ENCODE measurements at places on chromosomes 11 and 22.

DNA sequence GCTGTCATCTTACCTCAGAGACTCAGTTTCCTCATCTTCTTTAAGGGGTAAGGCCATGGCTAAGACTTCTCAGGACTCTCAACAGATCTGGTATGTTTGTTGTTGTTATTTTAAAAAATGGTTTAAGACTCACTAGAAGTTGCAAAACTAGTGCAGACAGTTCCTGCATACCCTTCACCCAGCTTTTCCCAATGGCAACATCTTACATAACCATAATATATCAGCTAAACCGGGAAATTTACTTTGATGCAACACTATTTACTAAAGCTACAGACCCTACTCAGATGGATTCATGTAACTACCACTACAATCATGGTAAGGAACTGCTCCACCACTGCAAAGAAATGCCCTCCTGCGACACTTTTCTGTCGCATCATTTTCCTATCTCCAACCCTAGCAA is 20.4 kb downstream of the LGR4 start:
- DNase-seq = no peak

- DNase-seq = peak; percentile 83
These were observed 829 bp upstream of the ZBED5 start for GRCh38 chr11:10858439-10859325.

DNA sequence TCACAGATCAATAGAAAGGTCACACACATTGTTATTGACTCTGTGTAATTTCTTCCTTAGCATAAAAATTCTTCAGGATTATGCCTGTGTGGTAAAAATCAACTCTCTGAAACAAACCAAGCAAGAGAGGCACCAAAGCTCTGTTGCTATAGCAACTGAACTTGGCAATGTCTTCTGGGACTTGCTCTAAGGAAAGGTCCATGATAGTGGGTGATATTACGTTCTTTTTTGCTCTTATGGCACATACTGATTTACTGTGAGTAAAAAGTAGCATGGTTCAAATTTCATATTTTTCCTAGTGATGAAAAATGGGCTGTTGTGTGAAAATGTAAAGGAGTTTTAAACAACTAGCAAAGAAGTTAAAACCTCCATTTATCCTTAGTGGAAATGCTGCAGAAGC is 66.4 kb downstream of the SVIP start:
- DNase-seq = no peak

GRCh38 chr11:112073941-112074811 is at the start of the genes NKAPD1 and PIH1D2:
Gene NKAPD1 (plus strand): TSS chr11:112074299. CDS start chr11:112075575, 1,276 bp downstream.
Gene PIH1D2 (minus strand): TSS chr11:112074017. CDS start chr11:112073174, 843 bp downstream.
- DNase-seq = peak; percentile 89

GRCh38 chr11:86513746-86514373 is 139.2 kb downstream of the CCDC81 start:
- DNase-seq = no peak

- no peak for DNase-seq
These were observed 105.1 kb downstream of the FBXO7 start for GRCh38 chr22:32579529-32580220.

Measured in skin of body (tissue), 3 donors.